ENCODE measurements at places on chromosomes 5 and 9. TPM values are rescaled to one million over a fixed set of nuclear protein-coding genes. Genes with fewer than 3 reads are reported as not detected.

- H3K36me3 ChIP-seq, result no peaks in the 10 kb centered on the region
- H3K4me1 ChIP-seq, result no peaks in the 10 kb centered on the region
- DNase-seq, result no peak
- H3K27me3 ChIP-seq, result no peaks in the 10 kb centered on the region
These were observed 21.1 kb upstream of the CDC42SE2 start for GRCh38 chr5:131242728-131243255.

GRCh38 chr5:543351-543750, 19.1 kb upstream of the SLC9A3 start:
- peaks cover 28% of the 10 kb centered on the region for H3K27me3 ChIP-seq
- peaks cover 28% of the 10 kb centered on the region for H3K4me1 ChIP-seq

The DMRT3 gene
- not detected for total RNA-seq

- peaks cover 30% of the 10 kb centered on the region for H3K4me1 ChIP-seq
- no peak for DNase-seq
- H3K27me3 ChIP-seq, result 0 out of 2 replicates have a peak, but pooled peaks cover 1% of the 10 kb centered on the region
- peak overlapping the region; percentile 90 for H3K4me3 ChIP-seq
- H3K36me3 ChIP-seq, result peaks cover 17% of the 10 kb centered on the region
- H3K27ac ChIP-seq, result peak overlapping the region; percentile 92
These were observed 1.6 kb downstream of the NR2F1 start for GRCh38 chr5:93584596-93585040.

GRCh38 chr9:34203275-34203991, 24.6 kb downstream of the UBAP1 start:
- H3K4me3 ChIP-seq, result no peak overlapping the region
- no peak overlapping the region for H3K27ac ChIP-seq
- peaks cover 7% of the 10 kb centered on the region for H3K36me3 ChIP-seq
- DNase-seq, result no peak
- H3K4me1 ChIP-seq, result peaks cover 21% of the 10 kb centered on the region

DNA sequence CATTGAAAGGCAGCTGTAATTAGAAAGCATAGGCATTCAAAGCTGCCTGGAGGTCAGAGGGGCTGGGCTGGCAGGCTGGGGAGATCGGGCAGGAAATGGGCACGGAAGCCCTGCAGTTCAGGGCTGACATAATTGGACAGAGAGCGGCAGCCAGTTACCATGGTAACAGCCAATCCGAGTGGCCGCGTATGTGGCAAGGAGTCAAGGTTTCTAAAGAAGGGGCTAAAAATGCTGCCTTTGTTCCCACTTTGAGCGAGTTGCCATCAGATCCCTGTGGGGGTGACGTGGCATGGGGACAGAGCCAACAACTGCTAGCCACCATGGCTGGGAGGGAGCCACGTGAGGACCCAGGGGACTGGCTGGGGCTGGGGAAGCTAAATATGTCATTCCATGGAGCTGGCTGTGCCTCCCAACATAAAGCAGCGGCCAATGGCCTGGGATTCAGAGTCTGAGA, 44.7 kb upstream of the NDFIP1 start:
- peak; percentile 44 for DNase-seq
- H3K4me3 ChIP-seq, result no peak overlapping the region
- H3K27me3 ChIP-seq, result peaks cover 10% of the 10 kb centered on the region
- H3K27ac ChIP-seq, result no peak overlapping the region

The ZDHHC11B gene
- 0.11 TPM for total RNA-seq

GRCh38 chr5:132369474-132370180, at the start of gene SLC22A5:
TSS of gene SLC22A5 (plus strand) at chr5:132369710. CDS start at chr5:132369973, 263 bp downstream.
- H3K27me3 ChIP-seq, result no peaks in the 10 kb centered on the region
- no peaks in the 10 kb centered on the region for H3K36me3 ChIP-seq
- H3K4me1 ChIP-seq, result peaks cover 35% of the 10 kb centered on the region
- peak within 1 kb of the TSS; percentile 91 for H3K27ac ChIP-seq
- DNase-seq, result peak; percentile 62
- H3K4me3 ChIP-seq, result peak within 1 kb of the TSS; percentile 71

The TRPM3 gene
- total RNA-seq, result not detected

DNA sequence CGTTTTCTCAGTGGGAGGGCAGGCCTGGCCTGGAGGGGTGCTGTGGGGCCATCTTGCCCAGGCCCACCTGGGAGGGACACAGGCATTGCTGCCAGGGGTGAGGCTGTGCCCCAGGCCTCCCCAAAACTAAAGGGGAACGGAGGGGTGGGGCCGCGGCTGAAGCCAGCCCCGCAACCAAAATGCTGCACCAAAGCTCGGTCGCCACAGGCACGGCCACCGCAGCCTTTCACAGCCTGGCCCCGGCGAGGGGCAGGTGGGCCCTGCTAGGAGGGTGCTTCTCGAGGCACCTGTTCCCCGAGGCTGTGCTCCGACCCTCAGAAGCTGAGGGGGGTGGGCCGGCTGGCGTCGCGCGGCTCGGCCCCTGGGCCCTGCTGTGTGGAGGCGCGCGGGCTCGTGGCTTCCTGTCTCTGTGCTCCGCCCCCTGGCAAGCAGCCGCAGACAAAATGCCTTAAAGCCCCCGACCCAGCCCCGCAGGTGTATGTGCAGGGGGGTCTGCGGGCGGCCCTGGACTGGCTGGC, 57.6 kb downstream of the JAK2 start:
- H3K36me3 ChIP-seq, result no peaks in the 10 kb centered on the region
- no peaks in the 10 kb centered on the region for H3K27me3 ChIP-seq
- H3K4me1 ChIP-seq, result no peaks in the 10 kb centered on the region
- H3K4me3 ChIP-seq, result no peak overlapping the region
- no peak for DNase-seq

- peaks cover 9% of the 10 kb centered on the region for H3K36me3 ChIP-seq
- H3K4me3 ChIP-seq, result peak overlapping the region; percentile 95
- H3K27me3 ChIP-seq, result no peaks in the 10 kb centered on the region
- H3K27ac ChIP-seq, result peak overlapping the region; percentile 75
- peak; percentile 38 for DNase-seq
These were observed 723 bp downstream of the PPP1R26 start for GRCh38 chr9:135480071-135480939.

The RASGRF2 gene
- 23.6 TPM for total RNA-seq

GRCh38 chr5:38845526-38846378, at the start of gene OSMR:
TSS of gene OSMR (plus strand) at chr5:38846012. CDS start at chr5:38869045, 23,033 bp downstream.
- peak within 1 kb of the TSS; percentile 95 for H3K27ac ChIP-seq
- H3K27me3 ChIP-seq, result no peaks in the 10 kb centered on the region
- peaks cover 55% of the 10 kb centered on the region for H3K4me1 ChIP-seq
- peak within 1 kb of the TSS; percentile 98 for H3K4me3 ChIP-seq
- H3K36me3 ChIP-seq, result peaks cover 8% of the 10 kb centered on the region
- DNase-seq, result peak; percentile 84

- H3K4me3 ChIP-seq, result no peak overlapping the region
- DNase-seq, result no peak
- H3K4me1 ChIP-seq, result no peaks in the 10 kb centered on the region
These were observed 46.7 kb downstream of the RASGEF1C start for GRCh38 chr5:180162304-180162661.

GRCh38 chr5:76565009-76565408, 58.2 kb downstream of the F2RL2 start:
- no peaks in the 10 kb centered on the region for H3K4me1 ChIP-seq
- H3K36me3 ChIP-seq, result peaks cover 29% of the 10 kb centered on the region
- no peak for DNase-seq
- H3K27me3 ChIP-seq, result no peaks in the 10 kb centered on the region
- no peak overlapping the region for H3K4me3 ChIP-seq
- H3K27ac ChIP-seq, result no peak overlapping the region

GRCh38 chr5:54443270-54443669, 12.2 kb upstream of the HSPB3 start:
- no peaks in the 10 kb centered on the region for H3K36me3 ChIP-seq
- DNase-seq, result peak; percentile 15
- no peaks in the 10 kb centered on the region for H3K4me1 ChIP-seq
- H3K27ac ChIP-seq, result no peak overlapping the region
- no peak overlapping the region for H3K4me3 ChIP-seq
- no peaks in the 10 kb centered on the region for H3K27me3 ChIP-seq
